ENCODE measurements at places on chromosomes 4 and X. TPM values are rescaled to one million over a fixed set of nuclear protein-coding genes. Genes with fewer than 3 reads are reported as not detected.

- DNase-seq = no peak
These were observed 261.1 kb upstream of the GATB start for GRCh38 chr4:152021788-152022438.

CT83 gene
- not detected for total RNA-seq

CLIC2 gene
- total RNA-seq = 4.8 TPM

CCSER1 gene
- not detected for total RNA-seq

- no peak for DNase-seq
These were observed 23.4 kb upstream of the CT47A1 start for GRCh38 chrX:121008920-121009319.

TAF7L gene
- not detected for total RNA-seq

- no peak for DNase-seq
These were observed 922.0 kb downstream of the NLGN4X start for GRCh38 chrX:5306654-5307121.

DNA sequence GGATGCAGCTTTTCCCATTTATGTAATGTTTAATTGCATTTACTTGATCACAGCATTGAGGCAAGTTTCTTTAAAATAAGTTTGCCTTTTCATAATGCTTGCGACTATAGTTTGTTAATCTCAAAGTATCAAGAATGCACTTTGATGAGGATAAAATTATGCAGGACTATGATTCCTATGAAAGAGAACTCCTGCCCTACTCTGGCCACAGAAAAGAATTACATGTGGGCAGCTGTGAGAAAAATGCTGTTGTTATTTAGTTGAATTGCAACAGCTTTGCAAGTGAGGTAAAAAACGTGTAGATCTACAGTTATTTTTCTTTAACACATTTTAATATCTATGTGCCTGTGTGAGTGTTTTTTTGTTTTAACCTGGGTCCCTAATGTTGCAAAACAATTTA, 12.5 kb upstream of the OSTC start:
- no peak for DNase-seq
